Fibroblast of mammary gland (primary cell): ENCODE measurements at places on chromosomes 12 and 14.

DNA sequence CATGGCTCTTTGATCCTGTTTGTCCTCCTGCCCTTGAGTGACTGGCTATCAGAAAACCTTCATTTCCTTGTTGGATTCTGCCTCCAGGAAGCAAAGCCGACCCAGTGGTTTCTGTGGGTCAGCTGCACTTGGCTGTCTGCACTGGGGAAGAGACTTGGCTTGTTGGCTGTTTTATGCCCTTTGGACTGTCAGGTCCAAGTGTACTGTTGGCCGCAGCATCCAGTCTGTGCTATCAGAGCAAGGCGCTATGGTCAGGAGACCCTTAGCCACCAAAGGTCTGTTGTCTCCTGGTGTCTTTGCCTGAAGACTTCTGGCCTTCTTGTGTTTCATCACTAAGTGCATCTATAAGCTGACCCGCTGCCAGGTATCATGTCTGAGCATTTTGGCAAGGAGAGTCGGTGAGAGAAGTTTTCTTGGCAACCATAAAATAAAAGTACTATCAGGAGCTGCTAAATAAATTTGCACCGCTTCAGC lies 177.4 kb upstream of the HIF1A start:
- no peak for DNase-seq

- no peak for DNase-seq
These were observed 8.9 kb upstream of the AMN1 start for GRCh38 chr12:31737763-31738162.

DNA sequence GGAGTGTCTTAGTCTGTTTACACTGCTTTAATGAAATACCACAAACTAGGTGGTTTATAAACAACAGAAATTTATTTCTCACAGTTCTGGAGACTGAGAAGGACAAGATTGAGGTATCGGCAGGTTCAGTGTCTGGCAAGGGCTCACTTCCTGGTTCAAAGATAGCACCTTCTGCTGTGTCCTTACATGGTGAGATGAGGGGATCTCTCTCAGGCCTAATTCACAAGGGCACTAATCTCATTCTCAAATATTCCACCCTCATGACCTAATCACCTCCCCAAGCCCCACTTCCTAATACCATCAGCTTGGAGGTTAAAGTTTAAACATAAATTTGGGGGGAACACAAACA lies 35.0 kb upstream of the PLEK2 start:
- DNase-seq = no peak

DNA sequence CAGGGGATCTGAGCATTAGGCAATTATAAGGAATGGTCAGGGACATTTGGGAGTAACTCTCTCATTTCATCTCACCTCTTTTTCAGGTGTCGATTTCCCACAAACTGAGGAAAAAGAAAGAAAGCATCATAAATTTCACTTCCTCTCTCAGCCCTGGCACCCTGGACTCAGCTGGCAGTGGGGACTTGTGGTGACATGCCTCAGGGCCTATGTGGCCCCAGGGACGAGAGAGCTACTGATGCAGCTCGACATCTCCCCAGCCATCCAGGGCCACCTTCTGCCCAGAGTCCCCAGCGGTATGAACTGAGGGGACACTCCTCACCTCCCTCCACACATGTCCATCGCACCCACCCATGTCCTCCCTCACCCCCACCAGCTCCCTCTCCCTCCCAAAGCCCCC lies 11.7 kb downstream of the TNFRSF1A start:
- DNase-seq = no peak

- DNase-seq = peak; percentile 45
These were observed 612.4 kb downstream of the NRXN3 start for GRCh38 chr14:78782551-78782950.

DNA sequence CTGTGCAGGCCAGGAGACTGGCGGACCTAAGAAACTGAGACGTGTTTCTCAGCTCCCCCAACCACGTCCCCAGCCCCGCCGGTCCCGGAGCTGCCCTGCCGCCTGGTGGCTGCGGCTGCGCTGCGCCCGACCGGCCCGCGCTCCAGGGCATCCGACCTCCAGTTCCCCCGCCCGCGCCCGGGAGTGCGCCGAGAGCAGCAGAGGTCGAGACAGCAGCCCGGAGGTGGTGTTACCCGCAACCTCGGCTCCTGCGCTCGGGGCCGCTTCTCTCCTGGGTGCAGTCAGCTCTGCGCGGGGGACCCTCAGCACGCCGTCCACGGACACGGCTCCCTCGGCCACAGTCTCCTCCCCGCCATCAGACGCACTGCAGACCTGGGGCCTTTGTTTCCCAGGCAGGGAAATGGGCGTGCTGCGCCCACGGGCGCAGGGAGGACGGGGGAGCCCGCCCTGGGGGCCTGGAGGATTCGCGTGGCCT lies 21.6 kb upstream of the GPR132 start:
- peak; percentile 60 for DNase-seq
